ENCODE measurements at places on chromosomes 1 and 21. TPM values are rescaled to one million over a fixed set of nuclear protein-coding genes. Genes with fewer than 3 reads are reported as not detected.

Gene KLF17
- not detected for total RNA-seq

GRCh38 chr1:39845569-39846566 is 37.4 kb downstream of the TRIT1 start:
- peak; percentile 66 for DNase-seq

- DNase-seq: no peak
Measured at GRCh38 chr1:157626099-157626498, 28.2 kb upstream of the FCRL4 start.

DNA sequence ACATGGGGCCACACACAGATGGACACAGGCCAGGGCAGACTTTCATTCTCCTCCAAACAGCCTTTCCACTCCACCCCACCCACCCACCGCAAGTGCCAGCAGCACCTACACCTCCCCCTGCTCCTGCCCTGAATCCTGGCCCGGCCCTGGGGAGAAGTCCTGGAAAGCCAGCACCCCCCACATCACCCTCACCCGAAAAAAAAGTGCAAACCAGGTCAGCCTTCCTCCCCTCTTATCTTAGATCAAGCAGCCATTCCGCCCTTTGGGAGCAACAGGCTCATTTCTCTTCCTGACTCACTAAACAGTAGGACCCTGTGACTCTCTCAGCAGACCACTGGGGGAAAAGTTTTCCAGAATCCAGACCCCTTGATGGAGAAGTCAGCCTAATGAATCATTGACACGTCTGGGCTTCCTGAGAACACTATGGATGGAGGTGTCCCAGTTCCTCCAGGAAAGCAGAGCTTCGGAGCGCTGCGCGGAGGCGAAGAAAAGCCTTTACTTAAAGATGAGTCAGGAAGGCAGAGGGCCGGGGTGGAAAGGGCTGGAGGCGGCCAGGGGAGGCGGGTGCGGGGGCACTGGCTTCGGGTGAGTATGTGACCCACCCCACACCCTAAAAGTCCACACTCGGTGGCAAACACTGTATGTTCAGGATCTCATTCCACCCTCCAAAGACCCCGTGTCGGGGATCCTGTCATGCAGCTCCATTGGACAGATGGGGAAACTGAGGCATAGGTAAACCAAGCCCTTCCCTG is 588.7 kb downstream of the MATN1 start:
- DNase-seq: no peak

DNA sequence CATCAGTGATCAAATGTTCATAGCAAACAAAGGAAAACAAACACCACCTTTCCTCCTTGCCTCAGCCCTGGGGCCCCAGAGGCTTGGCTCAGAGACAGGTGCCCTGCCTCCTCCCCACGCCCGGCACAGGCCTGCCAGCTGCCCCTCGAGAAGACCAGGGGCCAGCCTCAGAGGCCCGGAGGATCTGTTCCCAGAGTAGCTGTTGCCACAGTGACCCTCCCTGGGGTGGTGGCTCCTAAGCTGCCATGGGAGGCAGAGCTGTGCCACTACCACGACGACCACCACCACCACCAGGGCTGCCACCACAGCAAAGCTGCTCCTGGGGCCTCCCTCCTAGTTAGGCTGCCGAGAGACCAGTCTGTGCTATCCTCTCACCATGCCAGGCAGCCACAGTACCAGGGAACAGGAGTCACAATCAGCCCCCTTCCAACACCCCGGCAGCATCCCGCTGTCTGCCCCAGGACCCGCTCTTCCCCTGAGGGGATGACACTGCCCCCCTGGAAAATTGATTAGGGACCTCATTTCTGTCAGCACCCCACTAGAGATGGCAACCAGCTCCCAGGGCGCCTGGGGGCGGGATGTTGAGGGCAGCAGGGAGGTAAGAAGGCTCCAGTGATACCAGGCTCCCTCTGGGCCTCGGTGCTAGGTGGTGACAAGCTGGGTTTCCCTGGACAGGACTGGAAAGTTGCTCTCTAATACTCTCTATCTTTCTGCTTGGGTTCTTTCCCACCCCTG is 30.5 kb downstream of the KCNC4 start:
- DNase-seq: no peak
